ENCODE measurements at places on chromosomes 12 and 14. TPM values are rescaled to one million over a fixed set of nuclear protein-coding genes. Genes with fewer than 3 reads are reported as not detected.

DNA sequence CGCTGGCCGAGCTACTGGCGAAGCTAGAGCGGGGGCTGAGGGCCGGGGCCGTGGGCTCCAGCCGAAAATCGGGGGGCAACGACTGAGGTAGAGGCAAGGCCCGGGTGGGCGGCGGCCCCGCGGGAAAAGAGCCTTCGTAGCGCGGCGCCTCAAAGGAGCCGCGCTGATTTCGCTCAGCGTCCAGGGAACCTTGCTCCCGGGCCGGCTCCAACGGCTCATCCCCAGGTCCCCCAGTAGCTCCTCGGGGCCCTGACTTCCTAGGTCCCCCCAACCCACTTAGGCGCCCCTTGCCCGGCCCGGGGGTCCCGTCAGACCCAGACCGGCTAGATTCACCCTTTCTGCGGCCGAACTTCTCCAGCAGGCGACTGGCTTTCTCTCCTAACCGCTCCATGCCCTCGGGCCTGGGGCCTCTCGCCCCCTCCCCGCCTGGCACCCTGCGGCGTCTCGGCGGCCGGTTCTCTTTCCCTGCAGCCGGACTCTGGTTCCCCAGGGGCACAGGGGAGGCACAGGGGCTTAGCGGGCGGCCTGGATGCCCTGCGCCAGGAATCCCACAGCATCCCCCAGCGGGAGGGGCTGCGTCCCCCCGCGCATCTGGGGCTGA, 375 bp downstream of the AJUBA start:
- no peak for DNase-seq

Gene ITGB7
- total RNA-seq = 4.6 TPM

Gene MYRFL
- not detected for total RNA-seq

DNA sequence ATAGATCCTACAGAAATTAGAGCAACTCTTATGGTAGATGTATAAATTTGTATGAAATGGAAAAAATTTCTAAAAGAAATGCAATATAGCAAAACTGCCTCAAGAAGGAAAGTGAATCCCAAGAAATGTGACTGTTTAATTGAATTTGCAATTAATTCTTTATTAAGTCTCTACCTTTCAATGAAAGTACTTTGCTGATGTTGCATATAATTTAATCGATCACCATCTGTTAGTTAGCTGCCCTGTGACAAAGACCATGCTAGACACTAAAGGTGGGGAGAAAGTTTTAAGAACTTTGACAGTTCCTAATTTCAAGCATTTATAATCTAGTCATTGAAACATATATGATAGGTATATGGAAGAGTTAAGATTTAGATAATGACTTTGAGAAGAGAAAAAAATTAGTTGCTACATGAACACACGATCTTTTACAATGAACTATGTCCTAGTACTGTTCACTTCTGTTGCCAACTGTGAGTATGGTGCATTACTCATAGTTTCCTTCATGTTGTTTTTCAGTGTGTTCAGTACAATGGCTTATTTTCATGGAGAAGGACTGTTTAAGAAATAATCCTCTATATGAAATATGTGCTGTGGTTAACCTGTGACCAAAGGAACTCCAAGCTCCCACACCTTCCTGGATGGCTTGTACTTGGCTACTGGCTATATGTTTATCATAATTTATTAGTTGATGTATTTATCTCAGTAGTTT, 128.4 kb downstream of the METTL25 start:
- no peak for DNase-seq

DNA sequence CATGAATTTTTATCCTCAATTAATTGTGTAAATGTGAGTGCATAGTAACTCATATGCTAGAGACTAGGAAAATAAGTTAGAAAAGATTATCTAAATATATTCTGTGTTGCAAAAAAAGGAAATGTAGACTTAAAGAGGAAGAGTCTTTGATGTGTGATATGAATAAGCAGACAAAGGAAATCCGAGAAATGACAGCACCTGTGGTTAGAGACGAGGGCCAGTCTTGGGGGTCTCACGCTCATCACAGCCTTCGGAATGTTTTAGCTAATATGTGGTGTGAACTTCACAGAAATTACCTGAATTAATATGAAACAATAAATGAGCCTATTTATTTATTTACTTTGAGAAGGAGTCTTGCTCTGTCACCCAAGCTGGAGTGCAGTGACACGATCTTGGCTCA, 11.6 kb downstream of the ATP6V0A2 start:
- DNase-seq = no peak

- DNase-seq = peak; percentile 24
These were observed 40.8 kb downstream of the DUSP16 start for GRCh38 chr12:12521888-12522287.

GRCh38 chr14:92553438-92553837, 39.9 kb downstream of the RIN3 start:
- DNase-seq = no peak

- peak; percentile 91 for DNase-seq
These were observed 13.2 kb upstream of the SERPINA3 start for GRCh38 chr14:94598816-94599655.

Gene CIDEB
- total RNA-seq = 6.4 TPM

GRCh38 chr14:90111895-90112534, 50.2 kb downstream of the KCNK13 start:
- no peak for DNase-seq

DNA sequence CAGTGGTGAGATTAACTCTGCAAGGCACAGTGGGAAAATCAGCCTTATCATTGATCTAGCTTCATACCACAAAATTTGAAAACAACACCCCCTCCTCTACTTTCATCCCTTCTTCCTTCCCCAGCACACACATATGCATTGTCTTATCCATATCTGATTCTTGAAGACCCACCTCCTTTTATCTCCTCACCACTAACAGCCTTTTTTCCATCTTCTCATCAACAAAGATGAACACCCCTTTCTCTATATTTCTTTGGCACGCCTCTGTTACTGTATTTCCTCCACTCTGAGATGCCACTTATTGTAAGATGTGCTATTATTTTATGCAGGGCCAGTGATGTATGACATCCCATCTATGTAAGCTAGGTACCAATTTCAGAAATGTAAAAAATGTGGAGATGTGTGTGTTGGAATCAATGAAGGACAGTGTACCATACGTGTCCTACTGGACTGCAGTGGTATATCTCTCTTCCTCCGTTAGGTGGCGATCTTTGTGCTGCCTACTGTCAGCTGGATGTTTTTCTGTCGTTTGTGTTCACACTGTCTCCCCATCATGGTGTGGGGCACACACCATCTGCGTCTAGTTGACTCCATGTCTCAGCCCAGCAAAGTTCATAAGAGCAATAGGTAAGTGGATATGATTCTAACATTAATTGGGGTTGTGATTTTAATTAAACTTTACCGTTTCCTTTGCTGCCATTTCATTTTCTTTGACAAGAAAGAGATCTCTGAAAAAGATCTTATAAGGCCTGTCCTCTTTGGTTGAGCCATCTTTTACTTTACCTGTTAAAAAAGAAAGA, 24.0 kb downstream of the CCDC38 start:
- peak; percentile 30 for DNase-seq

All from stomach (tissue), 19 donors.